ENCODE measurements at places on chromosomes 6 and 20.
A peak's percentile ranks its signal among the peaks of the same experiment; 100 is the strongest.

DNA sequence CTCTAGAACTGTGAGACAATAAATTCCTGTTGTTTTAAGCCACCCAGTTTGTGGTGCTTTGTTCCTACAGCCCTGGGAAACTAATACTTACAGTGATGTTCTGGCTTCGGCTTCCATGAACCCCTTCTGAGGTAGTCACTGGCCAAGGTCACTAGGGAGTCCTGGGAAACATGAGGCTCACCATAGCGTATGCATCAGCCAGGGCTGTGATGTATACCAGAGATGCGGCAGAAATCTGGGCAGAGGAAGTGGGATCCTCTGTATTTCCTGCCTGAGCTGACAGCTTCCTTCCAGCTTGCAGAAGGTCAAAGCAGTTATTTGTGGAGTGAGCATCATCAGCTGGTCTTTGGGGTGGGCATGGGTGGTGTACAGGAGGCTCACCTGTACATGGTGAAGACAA lies 27.9 kb downstream of the KAT14 start:
- no peak for DNase-seq

- DNase-seq: no peak
Measured at GRCh38 chr6:3176562-3177355, 19.4 kb upstream of the TUBB2A start.

DNA sequence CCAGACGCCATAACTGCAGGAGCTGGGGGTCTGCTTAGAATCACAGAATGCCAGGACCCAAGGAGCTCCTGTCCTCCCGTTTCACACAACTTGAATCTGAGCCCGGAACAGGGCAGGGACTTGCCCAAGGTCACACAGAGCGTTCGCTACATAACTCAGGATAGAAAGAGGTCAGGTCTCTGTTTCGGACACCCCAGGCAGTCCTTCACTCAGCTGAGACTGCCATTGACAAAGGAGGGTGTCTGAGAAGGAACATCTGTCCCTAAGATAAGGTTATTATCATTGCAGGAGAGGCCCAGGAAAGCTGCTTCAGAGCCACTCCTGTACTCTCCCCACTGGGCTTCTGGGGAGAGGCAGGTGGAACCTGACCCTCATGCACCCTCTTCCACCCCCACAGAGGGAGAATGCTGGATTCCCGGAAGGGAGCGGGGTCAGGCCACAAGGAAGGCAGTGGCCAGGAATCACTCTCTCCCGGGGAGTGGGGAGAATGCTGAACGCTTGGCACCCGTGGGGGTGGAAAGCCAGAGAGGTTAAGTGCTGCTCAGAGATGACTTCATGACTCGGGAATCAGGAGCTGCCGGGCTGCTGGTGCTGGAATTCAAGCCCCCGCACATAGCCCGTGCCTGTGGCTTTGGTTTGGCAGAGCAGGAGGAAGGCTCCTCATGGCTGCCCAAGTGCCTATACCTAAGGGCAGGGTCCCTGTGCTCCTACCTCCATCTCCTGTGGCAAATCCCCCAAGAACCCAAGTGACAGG lies 10.7 kb downstream of the SDC4 start:
- no peak for DNase-seq

DNA sequence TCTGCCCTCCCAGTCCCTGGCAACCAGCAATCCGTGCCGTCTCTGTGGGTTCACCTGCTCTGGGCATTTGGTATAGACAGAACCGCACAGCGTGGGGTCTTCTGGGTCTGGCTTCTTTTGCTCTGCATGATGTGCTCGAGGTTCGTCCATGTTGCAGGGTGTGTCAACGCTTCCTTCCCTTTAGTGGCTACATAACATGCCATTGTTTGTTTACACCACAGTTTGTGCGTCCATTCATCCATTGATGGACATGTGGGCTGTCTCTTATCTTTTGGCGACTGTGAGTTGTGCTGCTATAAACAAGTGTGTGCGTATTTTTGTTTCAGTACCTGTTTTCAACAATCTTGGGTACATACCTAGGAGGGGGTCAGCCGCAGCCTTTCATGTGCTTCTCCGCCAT lies 149.5 kb upstream of the RPS6KA2 start:
- DNase-seq: no peak

GRCh38 chr20:18686696-18687095 lies 98.8 kb downstream of the DTD1 start:
- no peak for DNase-seq

- no peak for DNase-seq
Measured at GRCh38 chr6:25413207-25413905, 134.2 kb downstream of the CARMIL1 start.

- no peak for DNase-seq
Measured at GRCh38 chr6:129096651-129097290, 213.8 kb downstream of the LAMA2 start.

- no peak for DNase-seq
Measured at GRCh38 chr6:70140496-70140895, 162.4 kb downstream of the COL9A1 start.

GRCh38 chr6:75932067-75932466 lies 140.4 kb downstream of the IMPG1 start:
- DNase-seq: peak; percentile 35

GRCh38 chr20:49034070-49034732 lies 11.9 kb upstream of the CSE1L start:
- DNase-seq: no peak

DNA sequence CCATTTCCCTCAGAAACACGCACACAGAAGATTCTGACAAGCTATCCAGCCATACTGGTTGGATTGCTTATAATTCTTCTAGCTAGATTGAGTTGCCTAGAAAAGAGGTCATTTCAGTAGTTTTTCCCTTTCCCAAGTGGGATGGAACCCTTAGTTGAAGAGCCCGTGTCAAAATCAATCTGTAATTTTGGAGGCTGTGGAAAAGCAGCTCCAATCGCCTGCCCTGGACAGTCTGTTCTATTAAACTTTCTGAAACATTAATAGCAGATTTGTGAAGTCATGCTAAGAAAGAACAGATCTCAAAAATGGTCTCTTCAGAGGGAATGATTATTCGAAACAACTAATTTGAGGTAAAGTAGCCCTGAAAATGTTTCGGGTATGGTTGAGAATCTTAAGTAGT lies 29.3 kb downstream of the TMEM200A start:
- DNase-seq: no peak

GRCh38 chr6:20696676-20697075 lies 162.4 kb downstream of the CDKAL1 start:
- DNase-seq: no peak

DNA sequence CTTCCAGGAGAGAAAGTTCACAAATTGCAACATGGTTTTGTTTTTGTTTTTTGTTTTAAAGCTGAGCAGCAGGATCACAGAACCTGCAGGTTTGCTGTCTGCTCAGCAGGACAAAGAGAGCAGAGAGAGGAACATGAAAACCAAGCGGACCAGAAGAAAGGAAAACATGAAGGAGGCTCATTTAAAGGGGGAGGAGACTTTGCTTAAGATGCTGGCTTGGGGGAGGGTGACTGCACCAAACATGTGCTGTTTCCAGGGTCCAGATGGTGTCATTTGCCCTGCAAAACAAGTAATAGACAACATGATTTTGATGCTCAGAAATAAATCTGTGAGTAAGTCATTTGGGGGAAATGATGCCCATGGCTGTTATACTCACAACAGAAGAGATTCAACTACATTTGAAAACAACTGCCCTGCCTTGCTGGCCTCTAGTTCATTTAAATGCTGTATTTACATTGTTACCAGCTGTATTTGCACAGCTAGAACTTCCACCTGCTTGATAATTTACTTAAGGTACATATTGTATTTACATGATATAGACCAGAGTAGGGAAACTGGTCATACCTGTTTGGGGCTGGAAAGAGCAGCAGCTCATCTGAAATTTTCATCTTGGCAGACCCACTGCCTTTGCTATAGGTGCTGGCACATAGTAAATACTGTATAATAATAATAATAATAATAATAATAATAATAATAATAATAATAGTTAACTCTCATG lies 32.2 kb upstream of the CHD6 start:
- peak; percentile 56 for DNase-seq

DNA sequence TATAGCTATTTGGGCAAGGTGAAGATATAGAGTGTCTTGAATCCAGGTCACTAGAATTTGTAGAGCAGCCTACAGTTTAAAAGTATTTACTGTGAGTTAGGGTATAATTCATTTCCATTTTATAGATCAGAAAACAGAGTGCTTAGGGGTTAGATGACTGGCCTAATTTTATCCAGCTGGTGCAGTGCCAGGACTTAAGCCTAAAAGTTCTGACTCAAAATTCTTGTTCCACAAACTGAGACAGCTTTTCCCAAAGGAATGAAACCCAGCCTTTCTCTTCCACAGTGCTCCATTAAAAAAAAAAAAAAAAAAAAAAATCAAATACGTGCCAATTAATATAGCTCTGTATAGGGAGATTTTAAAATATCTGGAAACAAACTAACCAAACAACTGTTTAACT lies 441.0 kb upstream of the MARCKS start:
- no peak for DNase-seq

- no peak for DNase-seq
Measured at GRCh38 chr6:89035252-89036101, 45.1 kb upstream of the PNRC1 start.
